T-helper 2 cell (primary cell): ENCODE measurements at places on chromosomes 1 and 21.

GRCh38 chr1:193190096-193190744 is 3.8 kb upstream of the B3GALT2 start:
- peak; percentile 15 for DNase-seq

DNA sequence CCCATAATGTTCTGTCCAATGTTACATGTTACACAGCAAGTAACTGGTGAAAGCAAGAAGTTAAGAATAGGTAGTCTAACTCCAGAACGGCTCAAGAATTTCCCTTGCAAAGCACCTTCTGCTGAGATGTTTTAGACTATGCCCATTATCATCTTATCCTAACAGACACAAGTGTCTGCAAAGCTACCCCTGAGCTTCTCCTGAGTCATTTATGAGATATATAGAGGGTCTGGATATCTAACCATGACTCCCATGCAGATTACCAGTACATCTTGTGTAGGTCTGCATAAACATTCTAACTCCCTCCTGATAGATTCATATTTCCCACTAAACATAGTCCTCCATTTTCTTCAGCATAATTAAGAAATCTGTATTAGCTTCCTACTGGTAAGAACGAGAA is 171.7 kb downstream of the COQ8A start:
- no peak for DNase-seq

- DNase-seq, result no peak
Observed at GRCh38 chr1:164678136-164678700, 119.2 kb downstream of the PBX1 start.

- no peak for DNase-seq
Observed at GRCh38 chr1:192951691-192952460, 107.3 kb downstream of the UCHL5 start.

- DNase-seq, result no peak
Observed at GRCh38 chr1:53562291-53562980, 103.2 kb downstream of the DMRTB1 start.

- DNase-seq, result no peak
Observed at GRCh38 chr1:211726467-211726995, 51.1 kb upstream of the NEK2 start.

DNA sequence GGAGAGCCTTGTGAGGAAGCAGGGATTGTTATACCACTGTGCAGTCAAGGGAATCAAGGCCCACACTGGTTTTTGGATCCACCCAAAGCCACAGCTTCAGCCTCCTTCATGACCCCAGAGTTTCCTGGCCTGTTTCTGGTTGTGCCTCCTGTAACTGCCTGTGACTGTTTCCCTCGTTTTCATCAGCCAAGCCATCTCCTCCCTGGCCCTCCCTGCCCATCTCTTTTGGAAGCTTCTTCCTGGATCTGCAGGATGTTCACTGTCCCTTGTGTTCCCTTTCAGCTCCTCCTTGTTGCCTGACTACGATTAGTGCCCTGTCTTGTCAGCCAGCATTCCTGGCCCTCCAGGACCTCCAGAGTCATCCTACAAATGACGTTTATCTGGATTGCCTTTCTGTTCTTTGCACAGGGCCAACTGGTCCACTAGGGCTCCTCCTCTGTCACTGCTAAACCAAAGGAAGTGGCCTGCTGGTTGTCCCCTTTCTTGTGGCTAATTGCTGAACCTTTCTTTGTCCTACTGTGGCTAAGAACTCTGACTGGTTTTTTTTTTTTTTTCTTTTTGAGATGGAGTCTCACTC is 17.9 kb downstream of the SFT2D2 start:
- no peak for DNase-seq

GRCh38 chr21:29710498-29710897 is 229.3 kb downstream of the GRIK1 start:
- DNase-seq, result no peak

GRCh38 chr1:8169364-8170058 is 143.4 kb upstream of the ERRFI1 start:
- DNase-seq, result peak; percentile 38

DNA sequence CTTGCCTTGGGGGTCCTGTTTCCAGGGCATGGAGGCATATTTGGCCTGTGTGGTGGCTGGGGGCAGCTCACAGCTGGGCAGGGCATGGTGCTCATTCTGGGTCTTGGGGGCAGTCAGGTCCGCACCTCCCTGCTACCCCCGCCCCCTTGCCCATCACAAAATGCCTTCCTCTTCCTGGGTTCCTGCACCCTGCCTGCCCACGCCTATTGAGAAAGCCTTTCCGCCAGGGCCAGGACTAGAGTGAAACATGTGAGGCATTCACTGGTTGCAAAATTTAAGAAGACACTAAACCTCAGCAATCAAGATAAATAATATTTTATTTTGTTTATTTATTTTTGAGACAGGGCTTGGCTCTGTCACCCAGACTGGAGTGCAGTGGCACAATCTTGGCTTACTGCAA is 19.7 kb downstream of the PTAFR start:
- DNase-seq, result no peak

- DNase-seq, result no peak
Observed at GRCh38 chr1:155504207-155504606, 58.4 kb downstream of the ASH1L start.

GRCh38 chr21:45164124-45164511 is 89.7 kb downstream of the ADARB1 start:
- DNase-seq, result no peak
